ENCODE measurements at places on chromosomes 3 and 15. TPM values are rescaled to one million over a fixed set of nuclear protein-coding genes. Genes with fewer than 3 reads are reported as not detected.

POLG gene
- polyA plus RNA-seq: 28.6 TPM

DNA sequence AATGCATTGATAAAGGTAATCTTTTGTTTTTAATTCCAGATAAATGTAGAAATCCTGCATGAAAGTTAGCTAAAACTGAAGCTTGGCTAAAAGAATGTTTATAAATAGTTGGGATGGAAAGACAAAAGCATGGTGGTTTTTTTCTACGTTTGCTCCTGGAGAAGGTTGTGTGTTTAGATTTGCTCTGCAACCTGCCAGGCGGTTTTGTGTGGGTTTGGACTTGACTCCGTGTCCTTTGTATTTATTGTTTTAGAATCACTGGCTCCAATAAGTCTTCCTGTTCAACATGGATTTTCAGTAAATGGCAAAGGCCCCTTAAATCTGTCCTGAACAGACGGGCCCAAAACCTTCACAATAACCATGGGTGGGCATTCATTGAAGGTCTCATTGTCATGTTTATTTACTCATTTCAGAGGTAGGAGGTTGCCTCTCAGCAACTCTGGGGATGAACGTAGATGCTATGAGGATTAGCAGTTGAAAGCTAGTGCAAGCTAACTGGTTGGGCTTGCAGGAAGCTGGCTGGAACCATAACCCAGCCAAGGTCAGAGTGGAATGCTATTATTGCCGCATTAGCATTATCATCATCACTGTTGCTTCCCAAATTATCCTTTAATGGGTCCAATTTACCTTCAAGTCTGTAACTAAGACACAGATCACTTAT lies 60.6 kb upstream of the ADAMTS9 start:
- DNase-seq: no peak

LDHAL6B gene
- polyA plus RNA-seq: not detected

- DNase-seq: no peak
Observed at GRCh38 chr3:178184833-178185232, 351.4 kb upstream of the KCNMB2 start.

PYGO1 gene
- 0.49 TPM for polyA plus RNA-seq

SERINC4 gene
- polyA plus RNA-seq: 0.47 TPM

- no peak for DNase-seq
Observed at GRCh38 chr3:48993834-48994233, 3.8 kb downstream of the P4HTM start.

H1-8 gene
- polyA plus RNA-seq: not detected

DNA sequence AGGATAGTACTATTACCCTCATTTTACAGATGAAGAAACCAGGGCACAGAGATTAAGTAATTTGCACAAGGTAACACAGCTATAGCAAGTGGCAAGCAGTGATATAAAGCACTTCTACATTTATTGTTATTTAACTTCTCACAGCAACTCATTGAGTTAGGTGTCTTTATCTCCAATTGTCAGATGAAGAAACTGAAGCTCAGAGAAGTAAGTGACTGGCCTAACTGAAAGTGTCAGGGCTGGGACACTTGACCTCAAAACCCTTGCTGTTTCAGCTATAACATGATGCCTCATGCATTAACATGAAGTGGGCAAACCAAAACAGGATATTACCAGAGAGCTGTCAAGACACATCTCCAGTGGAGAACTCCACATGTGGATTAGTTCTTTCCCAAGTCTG lies 65.8 kb upstream of the LEKR1 start:
- no peak for DNase-seq

DNA sequence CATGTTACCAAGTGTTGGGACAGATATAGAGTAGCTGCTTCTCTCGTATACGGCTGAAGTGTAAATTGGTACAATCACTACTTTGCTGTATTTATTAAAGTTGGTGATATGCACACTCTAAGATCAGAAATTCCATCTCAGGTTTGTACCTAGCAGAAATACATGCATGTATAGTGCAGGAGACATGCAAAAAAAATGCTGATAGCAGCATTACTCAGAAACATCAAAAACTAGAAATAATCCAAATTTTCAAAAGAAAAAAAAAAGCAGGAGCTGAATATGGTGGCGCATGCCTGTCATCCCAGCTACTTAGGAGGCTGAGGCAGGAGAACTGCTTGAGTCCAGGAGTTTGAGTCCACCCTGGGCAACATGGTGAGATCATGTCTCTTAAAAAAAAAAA lies 31.3 kb upstream of the BCL2A1 start:
- no peak for DNase-seq

DNA sequence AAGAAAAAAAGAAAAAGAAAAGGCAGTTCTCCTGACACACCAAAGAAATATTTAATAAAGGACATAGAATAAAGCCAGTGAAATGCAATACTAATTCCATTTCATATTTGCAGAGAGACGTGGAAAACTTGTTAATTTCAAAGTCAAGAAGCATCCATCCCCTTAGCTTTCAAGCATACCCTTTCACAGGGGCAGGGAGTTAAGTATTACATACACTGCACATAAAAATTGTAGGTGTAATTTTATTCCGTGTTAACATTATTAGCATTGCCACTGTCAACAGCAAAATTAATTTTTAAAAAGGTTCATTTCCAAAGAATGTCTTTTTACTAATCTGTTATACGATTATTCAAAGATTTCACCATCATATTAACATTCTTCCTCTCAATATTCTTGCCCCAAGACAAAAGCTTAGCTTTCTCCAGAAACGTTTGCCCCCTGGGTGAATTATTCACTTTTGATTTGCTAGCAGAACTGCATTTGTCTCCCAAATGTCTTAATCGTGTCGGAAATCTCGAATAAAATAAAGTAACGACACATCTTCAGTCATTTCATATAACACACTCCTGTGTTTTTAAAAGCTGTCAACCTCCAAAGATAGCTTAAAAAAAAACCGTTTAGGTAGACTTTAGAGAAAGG lies 517.9 kb downstream of the MECOM start:
- DNase-seq: no peak

GRCh38 chr15:40282147-40282868 lies 556 bp downstream of the ANKRD63 start:
- peak; percentile 64 for DNase-seq

GRCh38 chr3:15638891-15639262 lies 37.3 kb downstream of the BTD start:
- DNase-seq: no peak

- DNase-seq: no peak
Observed at GRCh38 chr3:173774294-173774693, 376.8 kb downstream of the NLGN1 start.

DNA sequence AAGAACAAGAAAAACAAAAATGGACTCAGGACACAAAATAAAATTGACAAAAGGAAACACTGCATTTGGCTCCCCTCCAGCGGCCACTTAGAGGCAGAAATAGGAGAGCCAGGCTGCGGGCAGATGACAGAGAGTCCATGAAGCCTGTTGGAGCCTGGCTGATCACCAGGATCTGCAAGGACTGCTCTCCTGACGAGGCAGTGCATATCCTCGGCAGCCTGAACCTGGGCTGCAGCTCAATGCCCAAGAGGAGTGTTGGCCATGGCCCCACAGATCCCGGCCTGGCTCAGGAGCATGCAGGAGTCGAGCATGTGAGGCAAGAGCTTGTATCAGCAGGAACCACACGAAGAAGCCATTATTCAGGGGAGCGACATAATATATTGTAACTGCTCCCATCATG lies 199.8 kb downstream of the STT3B start:
- no peak for DNase-seq

GRCh38 chr3:187321766-187322165 lies 30.2 kb upstream of the MASP1 start:
- DNase-seq: no peak

DNA sequence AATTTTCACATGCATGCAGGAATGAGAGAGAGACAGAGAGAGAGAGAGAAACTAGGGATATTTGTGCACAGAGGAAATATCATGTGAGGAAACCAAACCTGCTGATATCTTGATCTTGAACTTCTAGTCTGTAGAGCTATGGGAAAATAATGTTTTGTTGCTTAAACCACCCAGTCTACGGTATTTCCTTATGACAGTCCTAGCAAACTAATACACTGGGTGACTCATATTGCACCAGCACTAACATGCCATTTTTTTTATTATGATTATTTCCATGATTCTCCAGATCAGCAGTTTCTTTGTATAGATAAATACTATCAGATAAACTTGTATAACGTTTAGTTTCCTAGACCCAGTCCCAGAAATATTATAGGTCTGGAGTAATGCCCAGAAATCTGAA lies 1259.0 kb downstream of the ZPLD1 start:
- no peak for DNase-seq

GRCh38 chr3:81173514-81173913 lies 587.9 kb downstream of the GBE1 start:
- DNase-seq: no peak

DNA sequence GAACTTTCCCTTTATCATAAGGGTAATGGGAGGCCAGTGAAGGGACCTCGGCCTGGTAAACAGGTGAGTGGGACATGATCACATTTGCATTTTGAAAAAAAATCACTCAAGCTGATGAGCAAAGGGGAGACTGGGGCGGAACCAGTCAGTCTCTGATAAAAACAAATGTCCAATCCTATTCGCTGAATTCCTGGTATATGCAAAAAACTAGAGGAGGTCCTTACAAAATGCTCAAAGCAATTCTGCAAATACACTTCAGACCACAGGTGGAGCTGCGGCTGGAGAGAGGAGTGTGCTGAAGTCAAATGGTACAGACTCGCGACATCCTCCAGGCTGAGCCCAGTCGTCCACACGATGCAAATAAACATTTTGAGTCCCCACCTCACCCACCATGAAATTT lies 166.7 kb downstream of the FOXP1 start:
- no peak for DNase-seq

DNA sequence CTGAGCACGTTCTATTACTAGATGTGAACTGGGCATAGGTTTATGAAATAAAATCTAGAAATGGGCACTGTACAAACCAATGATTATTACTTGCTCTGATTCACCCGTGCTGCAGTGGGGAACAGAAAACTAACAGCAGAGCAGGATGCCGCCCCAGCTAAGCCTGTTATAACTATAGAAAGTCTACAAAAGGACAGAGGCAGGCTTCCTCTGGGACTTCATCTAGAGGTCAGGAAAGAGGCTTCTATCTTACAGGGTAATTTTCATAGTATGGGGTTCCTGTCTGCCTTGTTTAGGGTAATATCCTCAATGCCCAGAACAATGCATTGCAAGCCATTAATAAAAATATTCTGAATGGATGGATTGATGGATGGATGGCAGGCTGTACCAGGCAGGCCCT lies 177.0 kb upstream of the TBL1XR1 start:
- no peak for DNase-seq

- DNase-seq: no peak
Observed at GRCh38 chr3:71045917-71046282, 537.6 kb downstream of the FOXP1 start.

MUSTN1 gene
- polyA plus RNA-seq: 47.8 TPM

GRCh38 chr3:112782491-112782890 lies 64.2 kb downstream of the CD200R1L start:
- DNase-seq: no peak

MAN2A2 gene
- polyA plus RNA-seq: 11.4 TPM

- DNase-seq: no peak
Observed at GRCh38 chr15:98039596-98039995, 79.1 kb downstream of the ARRDC4 start.

NR2E3 gene
- not detected for polyA plus RNA-seq

ZNF860 gene
- 0.84 TPM for polyA plus RNA-seq

DNA sequence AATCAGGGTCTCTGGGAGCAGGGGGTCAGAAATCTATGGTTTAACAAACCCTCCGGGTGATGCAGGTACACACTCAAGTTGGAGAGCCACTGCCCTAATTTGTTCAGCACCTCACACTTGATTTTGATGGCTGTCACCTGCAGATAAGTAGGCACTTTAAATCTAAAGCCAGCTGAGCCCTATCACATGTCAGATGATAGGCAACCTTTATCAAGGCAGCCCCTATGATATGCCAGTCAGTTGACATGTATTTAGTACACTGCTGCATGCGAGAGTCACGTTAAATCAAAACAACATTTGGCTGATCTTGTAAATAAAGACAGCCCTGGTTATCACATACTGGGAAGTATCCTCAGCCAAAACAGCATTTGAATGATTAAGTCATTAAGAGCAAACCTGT lies 104.4 kb upstream of the MCTP2 start:
- no peak for DNase-seq

CCDC39 gene
- polyA plus RNA-seq: not detected

GRCh38 chr3:147963711-147964110 lies 554.5 kb downstream of the ZIC1 start:
- no peak for DNase-seq

MST1R gene
- 0.30 TPM for polyA plus RNA-seq

UPK1B gene
- polyA plus RNA-seq: 3.9 TPM

ACAD9 gene
- polyA plus RNA-seq: 36.2 TPM

- DNase-seq: no peak
Observed at GRCh38 chr3:131174752-131175151, 148.1 kb downstream of the NEK11 start.

GRCh38 chr15:23762026-23762425 lies 74.9 kb upstream of the NDN start:
- no peak for DNase-seq

PDCD7 gene
- 10.4 TPM for polyA plus RNA-seq

GRCh38 chr3:12991481-12991837 lies 81.8 kb downstream of the IQSEC1 start:
- DNase-seq: no peak

- no peak for DNase-seq
Observed at GRCh38 chr3:136377508-136377907, 127.4 kb downstream of the PCCB start.

GRCh38 chr3:101942356-101942755 lies 93.0 kb downstream of the NFKBIZ start:
- DNase-seq: no peak

DZIP3 gene
- 9.4 TPM for polyA plus RNA-seq

DNA sequence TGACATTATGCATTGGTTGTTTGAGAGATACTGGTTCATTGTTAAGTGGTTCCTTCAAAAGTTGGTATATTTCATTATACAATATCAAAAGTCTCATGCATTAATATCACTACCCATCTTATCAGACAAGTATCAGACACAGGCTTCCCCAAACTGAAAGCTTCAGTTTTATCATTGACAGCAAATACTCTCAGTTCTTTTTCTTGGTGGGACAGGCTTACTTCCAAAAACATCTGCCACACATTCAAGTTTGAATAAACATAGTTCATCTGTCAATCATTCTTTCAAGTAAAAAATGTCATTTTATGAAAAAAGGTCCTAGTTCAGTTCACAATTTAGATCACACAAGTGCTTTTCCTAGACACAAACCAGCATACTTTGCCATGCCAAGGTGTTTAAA lies 280.0 kb upstream of the TRIM42 start:
- DNase-seq: no peak

DNA sequence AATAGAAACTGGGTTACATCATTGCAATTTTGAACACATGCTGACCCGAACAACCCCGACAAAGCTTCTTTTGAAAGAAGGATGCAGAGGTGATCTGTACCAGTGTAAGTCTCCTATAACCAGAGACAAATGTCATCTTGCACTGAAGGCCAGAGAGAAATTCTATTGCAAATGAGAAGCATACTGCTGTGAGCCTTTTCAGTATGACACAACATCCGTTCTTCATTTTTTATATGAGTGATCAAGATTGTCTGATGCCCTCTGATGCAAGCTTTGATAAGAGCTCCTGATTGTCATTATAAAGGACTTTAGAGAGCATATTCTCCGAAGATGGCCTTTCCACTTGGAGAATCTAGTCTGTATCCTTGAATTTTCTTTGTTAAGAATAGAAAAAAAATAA lies 36.9 kb downstream of the PCOLCE2 start:
- no peak for DNase-seq
